ENCODE measurements at places on chromosomes 5 and 9.

GRCh38 chr9:71144495-71144894 is 23.1 kb upstream of the TRPM3 start:
- DNase-seq, result no peak

- DNase-seq, result no peak
These were observed 92.3 kb downstream of the RAPGEF6 start for GRCh38 chr5:131542723-131543122.

DNA sequence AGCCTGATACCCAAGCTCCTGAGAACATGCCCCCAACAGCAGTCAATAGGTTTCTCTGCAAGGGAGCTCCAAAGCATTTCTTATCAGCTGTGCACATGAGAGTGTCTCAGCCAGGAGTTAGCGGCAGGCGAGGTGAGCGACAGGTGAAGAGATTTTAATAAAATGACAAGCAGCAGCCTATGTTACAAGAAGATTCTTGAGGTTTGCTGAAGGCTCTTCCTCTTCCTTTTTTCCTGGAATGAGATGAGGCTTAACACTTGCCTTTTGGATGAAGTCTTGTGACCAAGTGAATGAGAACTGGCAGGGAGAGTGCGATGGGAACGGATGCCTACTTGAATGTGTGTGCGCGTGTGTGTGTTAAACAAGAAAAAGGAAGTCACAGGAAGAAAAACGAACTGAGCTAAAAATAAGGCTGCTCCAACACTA is 76.1 kb downstream of the SHB start:
- DNase-seq, result no peak

DNA sequence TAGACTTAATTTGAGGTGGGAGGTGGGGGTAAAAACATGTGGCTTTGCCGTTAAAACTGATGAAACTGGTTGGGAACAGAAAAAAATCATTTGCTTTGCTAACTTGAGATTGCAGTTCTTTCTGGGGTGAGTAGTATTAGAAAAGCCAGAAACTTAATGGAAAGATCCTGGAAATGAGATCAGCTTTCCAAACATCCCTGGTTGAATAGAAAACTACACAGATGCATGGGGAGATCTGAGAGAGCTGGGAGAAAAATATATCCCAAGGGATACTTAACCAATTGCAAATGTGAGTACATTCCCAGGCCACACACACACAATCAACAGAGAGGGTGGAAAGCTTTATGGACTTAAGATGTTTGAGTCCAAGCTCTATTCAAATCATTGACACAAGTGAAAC is 222.3 kb downstream of the YTHDC2 start:
- no peak for DNase-seq

DNA sequence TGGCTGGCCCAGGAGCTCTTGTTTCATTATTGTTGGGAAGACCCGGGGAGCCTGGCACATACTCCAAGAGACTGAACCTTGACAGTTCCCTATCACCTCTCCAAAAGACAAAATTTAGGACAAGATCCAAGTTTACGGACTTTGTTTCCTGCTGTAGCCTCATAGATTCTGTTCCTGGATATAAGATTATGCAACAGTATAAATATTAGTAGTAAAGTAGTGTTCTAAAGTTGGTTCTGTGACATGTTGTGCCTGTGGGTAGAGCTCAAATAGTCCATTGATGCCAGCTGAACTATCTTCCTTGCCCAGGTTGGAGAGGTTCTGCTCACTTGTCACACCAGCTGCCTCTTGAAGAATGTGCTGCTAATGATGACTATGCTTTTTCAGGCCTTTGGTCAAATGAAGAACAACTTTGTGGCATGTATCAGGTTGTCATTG is 430.2 kb downstream of the DMAC1 start:
- no peak for DNase-seq

DNA sequence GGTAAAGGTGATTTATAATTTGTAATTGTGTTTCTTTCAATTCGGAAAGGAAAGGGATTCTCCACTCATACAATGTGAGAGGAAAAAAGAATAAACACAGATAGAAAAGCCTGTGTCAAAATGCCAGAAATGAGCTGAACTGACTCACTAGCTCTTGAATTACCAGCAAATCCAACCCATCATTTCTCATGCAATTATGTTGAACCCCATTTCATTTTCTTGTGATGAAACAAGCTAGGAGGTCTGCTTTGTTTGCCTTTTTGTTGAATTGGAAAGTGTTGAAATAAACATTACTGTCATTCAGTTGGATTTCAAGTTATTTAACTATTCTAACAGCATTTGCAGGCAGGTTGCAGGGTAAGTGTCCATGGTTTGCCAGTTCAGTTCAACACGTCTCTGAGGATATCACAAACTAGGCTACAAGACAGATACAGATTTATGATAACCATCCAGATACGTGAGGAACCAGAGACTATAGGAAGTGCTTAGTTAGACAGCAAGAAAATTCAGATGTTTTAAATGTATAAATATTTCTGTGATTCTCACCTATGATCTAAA is 547.2 kb downstream of the MAT2B start:
- no peak for DNase-seq

GRCh38 chr5:132871459-132872284 is 1.8 kb upstream of the LEAP2 start:
- DNase-seq, result no peak

- no peak for DNase-seq
These were observed 51.3 kb upstream of the RNF130 start for GRCh38 chr5:180122875-180123274.

- no peak for DNase-seq
These were observed 129.8 kb upstream of the IL12B start for GRCh38 chr5:159459951-159460538.

- no peak for DNase-seq
These were observed 2035.5 kb upstream of the ACO1 start for GRCh38 chr9:30348904-30349303.

- DNase-seq, result no peak
These were observed 1.6 kb downstream of the PLCXD3 start for GRCh38 chr5:41508696-41509398.

DNA sequence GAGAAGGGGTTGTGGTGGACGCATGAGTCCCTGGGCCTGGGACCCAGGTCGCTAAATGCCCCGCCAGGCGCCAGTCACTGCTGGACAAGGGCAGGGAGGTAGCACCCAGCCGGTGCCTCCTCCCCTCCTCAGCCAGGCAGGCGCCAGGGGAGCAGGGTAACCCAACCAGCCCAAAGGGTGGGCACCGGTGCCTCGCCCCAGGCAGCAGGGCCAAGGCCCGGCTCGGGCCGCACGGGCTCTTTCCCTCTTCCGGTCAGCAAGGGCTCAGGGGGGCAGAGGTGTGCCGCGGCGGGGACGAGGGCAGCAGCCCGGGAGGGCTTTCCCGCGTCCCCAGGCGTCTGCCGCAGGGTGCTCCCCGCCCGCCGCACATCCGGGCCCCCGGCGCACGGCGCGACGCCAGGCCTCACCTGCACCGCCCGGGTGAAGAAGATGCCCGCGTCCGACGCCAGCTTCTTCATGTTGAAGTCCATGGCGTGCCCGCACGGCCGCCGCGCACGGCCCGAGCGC is 393 bp downstream of the SH3GLB2 start:
- DNase-seq, result peak; percentile 31

DNA sequence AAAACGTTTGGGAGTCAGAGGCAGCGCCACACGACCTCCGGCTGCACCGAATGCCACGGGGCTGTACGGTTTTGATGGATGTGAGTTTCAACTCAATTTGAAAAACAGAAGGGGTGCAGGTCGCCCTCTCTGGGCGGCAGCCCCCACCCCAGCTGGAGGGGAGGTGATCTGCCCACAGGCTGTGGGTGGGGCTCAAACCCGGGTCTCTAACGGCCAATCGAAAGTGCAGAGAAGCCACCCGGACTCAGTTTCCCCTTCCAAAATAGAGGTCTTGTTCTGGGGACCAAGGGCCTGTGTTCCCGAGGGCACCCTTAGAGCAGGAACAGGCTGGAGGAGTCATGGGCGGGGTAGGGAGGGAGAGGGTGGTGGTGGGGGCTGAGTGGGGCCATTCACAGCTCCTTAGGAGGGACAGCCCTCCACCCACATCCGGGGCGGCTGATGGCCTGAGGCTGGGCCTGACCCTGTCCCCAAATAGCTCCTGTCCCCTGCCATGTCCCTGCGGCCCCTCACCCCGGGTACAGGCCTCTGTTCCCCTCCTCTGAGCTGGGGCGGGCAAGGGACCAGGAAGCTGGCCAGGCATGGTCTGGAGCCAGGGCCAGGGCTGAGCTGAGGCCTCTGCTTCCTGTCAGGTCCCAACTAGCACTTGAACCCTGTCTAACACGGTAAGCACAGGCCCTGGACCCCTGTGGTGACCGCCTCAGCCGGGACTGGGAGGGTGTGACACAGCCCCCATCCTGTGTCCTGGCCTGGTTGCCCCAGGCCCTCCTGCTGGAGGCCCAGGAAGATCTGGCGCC is 22.6 kb upstream of the NOTCH1 start:
- DNase-seq, result no peak

GRCh38 chr9:76490249-76490990 is 31.4 kb downstream of the GCNT1 start:
- DNase-seq, result no peak

- no peak for DNase-seq
These were observed 129.1 kb downstream of the CACNA1B start for GRCh38 chr9:138006576-138007233.

- no peak for DNase-seq
These were observed 620.5 kb upstream of the SEMA6A start for GRCh38 chr5:117195076-117195475.

DNA sequence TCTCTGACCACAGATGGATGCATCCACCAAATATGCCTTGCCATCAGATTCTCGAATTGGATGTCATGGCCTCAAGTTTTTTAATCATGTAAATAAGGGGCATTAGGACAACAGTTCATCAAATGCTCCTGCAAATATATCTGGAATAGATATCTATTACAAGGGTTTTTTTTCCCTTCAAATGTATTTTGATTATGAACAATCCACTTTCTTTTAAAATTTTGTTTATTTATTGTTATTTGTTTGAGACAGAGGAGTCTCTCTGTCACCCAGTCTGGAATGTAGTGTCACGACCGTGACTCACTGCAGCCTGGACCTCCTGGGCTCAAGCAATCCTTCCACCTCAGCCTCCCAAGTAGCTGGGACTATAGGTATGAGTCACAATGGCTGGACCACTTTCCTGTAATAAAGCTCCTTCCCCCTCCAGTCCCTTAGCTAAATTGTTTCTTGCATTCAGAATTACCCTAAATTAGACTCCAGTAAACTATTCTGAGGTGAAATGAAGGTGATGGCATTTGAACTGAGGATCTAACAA is 1412.1 kb downstream of the EFNA5 start:
- no peak for DNase-seq

- no peak for DNase-seq
These were observed 58.9 kb upstream of the ORM1 start for GRCh38 chr9:114263853-114264510.

DNA sequence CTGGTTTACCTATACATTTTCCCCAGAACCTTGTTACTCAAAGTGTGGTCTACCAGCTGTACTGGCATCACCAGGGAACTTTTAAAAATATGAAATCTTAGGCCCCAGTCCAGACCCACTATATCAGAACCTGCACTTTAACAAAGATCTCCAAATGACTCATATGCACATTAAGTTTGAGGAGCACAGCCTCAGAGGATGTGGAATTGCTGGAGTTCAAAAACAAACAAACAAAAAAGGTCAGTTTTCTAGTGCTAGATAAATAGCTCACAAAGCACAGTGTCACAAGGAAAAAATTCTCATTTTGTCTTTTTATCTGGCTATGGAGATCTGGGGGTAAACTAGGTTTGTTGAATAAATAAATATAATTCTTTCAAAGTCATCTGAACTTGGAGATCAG is 68.9 kb upstream of the ANKRD55 start:
- DNase-seq, result peak; percentile 50

DNA sequence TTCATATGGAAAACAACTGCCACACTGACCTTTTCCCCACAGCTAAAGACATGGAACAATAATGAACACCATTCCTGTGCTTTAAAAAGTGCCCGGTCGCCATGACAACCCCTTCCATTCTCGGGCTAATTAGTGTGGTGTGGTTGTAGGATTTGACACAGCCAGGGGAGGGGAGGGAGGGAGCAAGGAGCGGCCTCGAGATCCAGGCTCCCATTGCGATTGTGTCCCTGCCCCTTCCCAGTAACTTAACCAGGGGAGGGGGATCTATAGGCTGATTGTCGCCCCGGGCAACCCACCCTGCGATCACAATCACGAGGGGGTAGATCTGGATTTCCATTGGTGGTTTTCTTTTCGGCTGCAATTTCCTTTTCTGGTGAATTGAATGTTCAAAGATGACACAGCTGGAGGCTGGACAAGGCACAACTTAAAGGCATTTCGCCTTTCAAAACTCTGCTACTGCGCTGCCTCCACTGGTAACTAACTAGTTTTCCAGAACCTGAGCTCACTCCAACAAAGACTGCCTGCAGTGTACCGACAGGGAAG is 96.7 kb upstream of the RETREG1 start:
- peak; percentile 28 for DNase-seq

DNA sequence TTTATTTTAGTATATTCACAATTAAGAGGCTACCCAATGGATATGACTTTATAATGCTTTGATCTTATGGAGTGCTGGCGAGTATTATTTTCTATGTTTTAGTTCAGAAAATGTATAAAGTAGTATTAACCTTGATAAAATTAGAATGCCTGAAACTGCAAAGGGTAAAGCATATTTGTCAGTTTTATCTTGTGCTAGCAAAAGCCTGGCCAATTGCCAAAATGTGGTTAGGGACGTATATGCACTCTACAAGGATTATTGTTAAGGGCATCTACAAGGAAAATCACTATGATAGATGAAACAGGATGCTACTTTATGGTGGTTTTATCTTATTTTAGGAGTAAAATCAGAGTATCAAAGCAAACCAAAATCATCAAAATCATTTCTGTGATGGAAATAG is 281.7 kb downstream of the CCDC171 start:
- DNase-seq, result peak; percentile 22

GRCh38 chr5:86546582-86546981 is 71.2 kb upstream of the COX7C start:
- DNase-seq, result no peak

GRCh38 chr9:136240941-136241340 is 4.7 kb downstream of the QSOX2 start:
- no peak for DNase-seq

DNA sequence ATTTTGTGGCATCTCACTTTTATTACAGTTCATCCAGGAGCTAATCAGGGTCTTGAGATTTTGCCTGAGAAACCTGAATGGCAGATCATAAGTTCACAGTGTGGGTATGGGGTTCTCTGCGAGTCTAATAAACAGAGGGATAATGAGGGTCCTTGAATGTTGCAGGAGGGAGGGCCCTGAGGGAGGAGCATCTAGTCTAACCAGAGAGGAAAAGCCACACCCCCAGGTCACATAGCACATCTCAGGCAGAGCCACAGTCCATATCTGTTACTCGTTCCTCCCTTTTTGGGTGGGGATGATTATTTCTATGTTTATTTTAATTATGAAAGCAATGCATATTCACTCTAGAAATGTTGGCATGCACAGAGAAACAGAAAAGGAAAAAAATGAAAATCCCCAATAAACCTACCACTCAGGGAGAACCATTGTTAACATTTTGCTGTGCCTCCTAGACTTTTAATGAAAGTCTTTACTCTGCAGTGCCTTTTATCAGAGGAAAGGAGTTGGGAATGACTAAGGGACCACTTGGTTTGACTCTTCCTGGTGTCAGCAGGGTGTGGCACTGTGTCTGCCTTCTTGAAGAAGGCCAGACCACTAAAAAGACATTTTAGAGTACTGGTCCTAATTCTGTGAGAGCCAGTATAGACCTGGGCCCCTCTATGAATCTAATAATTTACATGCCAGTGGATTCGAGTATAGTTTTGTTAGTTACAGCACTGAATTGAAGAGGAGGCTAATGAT is 2.8 kb downstream of the GALNT12 start:
- DNase-seq, result peak; percentile 5
